ENCODE measurements at places on chromosomes 7 and 10.

DNA sequence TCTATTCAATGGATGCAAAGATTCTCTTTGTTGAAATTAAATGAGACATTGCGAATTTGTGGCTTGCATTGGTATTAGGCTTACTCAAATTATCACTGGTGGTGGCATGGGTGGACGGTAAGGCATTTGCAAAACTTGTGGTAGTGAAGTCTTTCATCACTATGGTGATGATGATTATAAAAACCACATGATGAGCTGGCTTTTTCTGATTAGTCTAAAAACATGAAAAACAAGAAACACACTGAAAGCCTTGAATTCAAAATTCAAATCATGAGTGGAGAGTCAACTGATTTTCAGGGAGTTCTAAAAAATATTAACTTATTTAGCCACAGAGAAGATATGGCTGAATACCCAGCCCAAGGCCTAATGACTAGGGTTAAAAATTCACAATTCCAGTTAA, 99.8 kb upstream of the HGF start:
- no peak for DNase-seq

GRCh38 chr7:138768241-138768640, 29.6 kb upstream of the TMEM213 start:
- no peak for DNase-seq

DNA sequence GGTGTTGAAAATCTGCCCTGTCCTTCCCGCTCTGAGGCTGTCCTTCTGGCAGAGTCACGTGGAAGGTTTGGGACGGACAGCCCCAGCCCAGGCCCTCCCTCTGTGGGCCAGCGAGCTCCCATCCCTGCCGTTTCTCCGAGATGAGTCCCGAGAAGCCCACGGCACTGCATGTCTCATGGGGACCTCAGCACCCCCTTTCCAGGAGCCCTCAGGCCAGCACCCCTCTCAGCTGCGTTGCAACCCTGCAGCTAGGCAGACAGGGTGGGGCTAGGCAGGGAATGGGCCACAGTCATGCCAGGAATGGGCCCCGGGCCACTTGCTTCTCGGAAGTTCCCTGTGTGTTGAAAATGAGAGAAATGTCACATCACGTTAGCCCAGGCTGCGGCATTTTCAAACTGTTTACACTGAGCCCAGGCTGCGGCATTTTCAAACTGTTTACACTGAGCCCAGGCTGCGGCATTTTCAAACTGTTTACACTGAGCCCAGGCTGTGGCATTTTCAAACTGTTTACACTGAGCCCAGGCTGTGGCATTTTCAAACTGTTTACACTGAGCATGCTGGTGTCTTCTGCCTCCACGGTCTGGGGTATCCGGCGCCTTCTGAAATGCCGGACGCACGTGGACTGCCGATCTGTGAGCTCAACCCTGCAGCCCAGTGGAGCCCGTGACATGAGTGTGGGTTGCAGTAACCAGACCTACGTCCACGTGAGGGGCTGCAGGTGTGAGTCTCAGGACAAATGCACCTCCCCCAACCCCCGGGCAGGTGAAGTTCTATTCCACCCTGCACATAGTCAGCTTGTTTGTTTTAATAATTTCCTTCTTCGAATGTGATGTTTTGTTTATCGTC, 42.6 kb downstream of the FAM20C start:
- no peak for DNase-seq

DNA sequence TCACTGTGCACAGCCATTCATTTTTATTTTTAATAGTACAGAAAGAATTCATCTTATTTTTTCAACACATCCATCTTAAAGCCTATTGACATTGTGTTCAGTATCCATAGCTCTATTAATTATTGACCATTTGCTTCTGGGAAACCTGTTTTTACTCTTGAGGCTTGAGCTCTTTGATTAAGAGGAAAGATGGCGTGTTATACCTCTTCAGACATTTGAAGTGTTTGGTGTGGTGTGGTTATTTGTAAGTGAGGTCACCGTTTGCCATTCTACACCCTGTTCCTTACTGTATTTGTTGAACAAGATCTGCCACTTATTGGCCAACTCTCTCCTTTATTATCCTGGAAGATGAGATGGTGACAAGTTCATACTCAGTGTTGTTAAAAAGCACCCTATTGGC, 18.4 kb downstream of the C7orf57 start:
- DNase-seq: no peak

DNA sequence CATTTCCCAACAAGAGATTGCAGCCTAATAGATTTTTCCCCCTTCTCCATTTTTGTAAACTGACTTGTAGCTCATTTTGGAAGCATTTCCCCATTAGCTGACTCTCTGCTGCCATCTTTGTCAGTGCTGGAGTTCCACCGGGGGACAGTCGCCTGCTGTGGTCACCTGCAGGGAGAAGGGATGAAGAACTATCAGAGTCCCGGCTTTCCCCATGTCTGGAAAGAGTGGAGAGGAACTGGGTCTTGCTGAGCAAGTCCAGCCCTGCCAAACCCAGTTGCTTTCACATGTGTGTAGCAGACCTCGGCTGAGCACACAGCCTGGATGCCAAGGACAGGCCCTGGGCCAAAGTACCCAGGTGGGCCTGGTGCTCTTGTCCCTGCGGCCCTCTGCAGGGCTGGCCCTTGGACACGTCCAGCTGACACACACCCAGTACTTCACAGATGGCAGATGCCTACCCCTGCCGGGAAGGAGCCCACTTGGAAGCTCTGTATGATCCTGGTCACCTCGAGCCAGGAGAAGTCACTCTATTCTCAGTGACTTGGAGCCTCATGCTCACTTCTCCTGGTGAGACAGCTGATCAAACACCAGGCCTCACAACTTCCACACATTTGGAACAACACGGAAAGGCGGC, 157.3 kb upstream of the NPVF start:
- no peak for DNase-seq

DNA sequence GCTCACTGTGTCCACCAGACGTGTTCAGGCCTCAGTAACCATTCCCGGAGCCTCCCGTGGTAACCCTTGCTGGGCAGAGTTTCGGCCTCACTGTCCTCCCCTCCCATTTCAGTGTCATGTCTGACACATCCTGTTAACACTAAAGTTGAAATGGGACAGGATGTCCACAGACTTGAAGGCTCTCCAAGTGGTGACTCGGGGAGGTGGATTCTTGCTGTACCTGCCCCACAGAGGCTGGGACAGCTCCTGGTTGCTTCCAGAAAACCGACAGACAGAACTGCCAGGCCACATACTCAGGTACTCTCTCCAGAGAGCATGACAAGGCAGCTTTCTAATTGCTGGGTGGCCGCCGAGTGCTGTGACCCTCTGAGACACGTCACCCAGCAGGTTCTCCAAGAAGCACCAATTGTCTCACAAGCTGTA, 17.9 kb upstream of the CYTH3 start:
- DNase-seq: no peak

GRCh38 chr10:43684292-43684559, 35.5 kb upstream of the ZNF32 start:
- DNase-seq: no peak
